ENCODE measurements at places on chromosomes 1 and 21.

DNA sequence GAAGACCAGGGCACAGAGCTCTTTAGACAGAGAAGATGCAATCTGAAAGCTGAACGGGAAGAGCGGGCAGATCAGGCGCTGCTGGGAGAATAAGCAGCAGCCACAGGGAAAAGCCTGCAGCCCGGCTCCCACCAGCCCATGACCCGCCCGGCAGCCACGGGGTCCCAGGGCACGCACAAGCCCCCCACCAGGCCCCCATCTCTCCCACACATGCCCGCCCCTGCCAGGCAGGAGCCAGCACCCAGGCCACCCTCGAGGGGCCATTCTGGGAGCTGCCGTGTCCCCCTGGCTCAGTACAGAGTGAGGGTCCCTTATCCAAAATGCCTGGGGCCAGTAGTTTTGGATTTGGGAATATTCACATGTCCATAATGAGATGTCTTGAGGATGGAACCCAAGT, 16.3 kb downstream of the SLC19A1 start:
- DNase-seq, result no peak

DNA sequence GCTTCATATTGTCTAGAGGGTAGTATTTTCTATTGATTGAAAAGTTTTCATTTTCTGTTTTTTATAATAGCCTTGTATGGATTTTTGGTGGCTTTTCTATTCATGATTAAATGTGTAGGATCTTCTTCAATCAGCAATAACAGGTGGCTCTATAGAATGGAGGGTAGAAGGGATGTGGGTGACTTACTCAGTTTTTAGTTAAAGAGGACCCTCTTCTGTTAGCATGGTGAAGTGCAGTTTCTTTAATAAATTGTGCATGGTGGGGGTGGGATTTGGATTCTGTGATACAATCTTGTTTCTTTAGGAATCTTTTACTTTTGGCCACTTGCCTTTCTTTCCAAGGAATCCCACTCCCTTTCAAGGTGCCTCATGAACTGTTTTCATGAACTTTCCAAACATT, 64.7 kb downstream of the SLC35A3 start:
- peak; percentile 19 for DNase-seq

DNA sequence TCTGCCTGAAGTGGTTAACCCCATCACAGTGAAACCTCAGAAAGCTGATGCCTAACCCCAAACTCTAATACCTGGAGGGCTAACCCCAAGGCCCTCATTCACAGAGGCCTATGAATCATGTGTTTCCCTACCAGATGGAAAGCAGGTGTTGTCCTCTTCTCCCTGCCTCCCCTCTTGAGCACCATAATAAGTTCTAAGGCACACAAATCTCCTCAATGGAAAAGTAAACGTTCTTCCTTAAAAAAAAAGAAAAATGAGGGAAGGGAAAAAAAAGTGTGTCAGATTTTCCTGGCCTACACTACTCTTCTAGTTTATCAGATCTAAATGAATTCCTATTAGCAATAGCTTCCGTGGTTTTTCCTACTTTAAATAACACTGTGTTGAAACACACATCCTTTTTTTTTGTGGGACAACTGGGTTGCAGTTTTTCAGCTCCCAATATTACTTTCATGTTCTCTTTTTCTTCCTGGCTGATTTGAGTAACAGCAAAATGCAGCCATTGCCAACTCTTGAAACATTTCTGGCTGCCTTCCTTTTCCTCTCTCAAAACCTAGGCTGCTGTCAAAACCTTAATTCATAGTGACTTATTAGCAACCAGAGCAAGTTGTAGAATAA, 43.2 kb downstream of the SLC44A3 start:
- DNase-seq, result peak; percentile 76

GRCh38 chr1:93559045-93559444, 111.1 kb downstream of the FNBP1L start:
- no peak for DNase-seq

DNA sequence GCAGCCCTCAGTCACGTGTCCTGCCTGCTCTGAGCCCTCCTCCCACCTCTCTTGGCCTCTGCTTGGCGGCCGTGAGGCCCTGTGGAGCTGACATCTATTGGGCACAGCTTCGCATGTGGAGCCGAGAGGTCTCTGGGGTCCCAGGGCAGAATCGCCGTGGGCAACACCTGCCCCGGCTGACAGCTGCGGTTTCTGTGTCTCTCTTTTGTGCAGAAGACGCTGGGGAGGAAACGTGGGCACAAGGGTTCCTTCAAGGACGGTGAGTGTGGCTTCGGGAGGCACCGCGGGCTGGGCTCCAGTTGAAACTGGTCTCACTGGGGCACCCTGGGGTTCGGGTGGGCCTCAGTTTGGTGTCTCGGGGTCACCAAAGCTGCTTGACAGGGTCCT, 11.5 kb downstream of the ARHGEF16 start:
- no peak for DNase-seq

DNA sequence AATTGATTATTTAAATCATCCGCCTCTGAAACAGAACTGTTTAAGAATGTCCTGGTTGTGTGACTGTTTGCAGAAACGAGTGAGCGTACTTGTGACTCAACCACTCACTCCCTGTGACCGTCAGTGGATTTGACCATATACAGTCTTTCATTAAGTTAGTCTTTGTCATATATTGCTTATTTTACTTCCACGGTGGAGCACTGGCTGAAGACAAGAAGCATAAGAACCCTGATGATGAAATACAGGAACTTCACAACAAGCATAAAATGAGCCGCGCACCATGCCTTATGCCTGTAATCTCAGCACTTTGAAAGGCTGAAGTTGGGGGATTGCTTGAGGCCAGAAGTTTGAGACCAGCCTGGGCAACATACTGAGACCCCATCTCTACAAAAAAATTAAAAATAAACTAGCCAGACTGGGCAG, 194.0 kb downstream of the TOMM20 start:
- no peak for DNase-seq

Measured in umbilical cord (tissue), 2 donors.